ENCODE measurements at places on chromosomes 13 and 19.

- no peak for DNase-seq
Measured at GRCh38 chr13:112965573-112966115, 3.4 kb upstream of the MCF2L start.

GRCh38 chr13:102591988-102592781 lies 4.6 kb upstream of the TPP2 start:
- peak; percentile 73 for DNase-seq

DNA sequence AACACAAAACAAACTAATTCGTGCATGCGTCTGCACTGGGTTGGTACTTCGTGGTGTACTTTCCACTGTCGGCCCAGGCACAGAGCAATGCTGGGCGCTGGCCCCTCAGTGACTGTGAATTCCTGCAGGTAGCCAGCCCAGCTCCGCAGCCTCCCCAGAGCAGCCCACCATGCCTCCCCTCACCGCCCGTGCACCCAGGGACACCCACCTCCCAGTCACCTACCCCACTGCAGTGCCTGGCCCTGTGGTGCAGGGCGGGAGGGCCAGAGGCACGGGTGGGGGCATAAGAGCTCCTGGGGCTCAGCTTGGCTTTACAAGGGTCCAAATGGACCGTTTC lies 93.1 kb upstream of the ZNF507 start:
- DNase-seq: no peak

GRCh38 chr13:59951011-59951410 lies 212.7 kb downstream of the DIAPH3 start:
- no peak for DNase-seq

DNA sequence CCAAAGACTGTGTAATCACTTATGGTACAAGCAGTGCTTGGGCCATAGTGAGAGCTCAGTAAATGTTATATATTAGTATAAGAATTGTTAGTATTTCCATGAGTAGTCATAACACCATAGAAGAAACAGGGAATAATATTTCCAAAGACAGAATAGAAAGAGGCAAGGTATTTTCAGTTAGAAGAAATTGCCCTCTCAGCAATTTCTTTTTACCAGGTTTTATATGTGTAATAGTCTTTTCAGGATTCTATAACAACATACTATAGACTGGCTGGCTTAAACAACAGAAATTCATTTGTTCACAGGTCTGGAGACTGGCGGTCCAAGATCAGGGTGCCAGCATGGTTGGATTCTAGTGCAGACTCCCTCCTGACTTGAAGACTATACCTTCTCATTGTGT lies 485.7 kb downstream of the FOXO1 start:
- DNase-seq: no peak

GRCh38 chr13:80633251-80633650 lies 292.3 kb upstream of the SPRY2 start:
- DNase-seq: no peak

DNA sequence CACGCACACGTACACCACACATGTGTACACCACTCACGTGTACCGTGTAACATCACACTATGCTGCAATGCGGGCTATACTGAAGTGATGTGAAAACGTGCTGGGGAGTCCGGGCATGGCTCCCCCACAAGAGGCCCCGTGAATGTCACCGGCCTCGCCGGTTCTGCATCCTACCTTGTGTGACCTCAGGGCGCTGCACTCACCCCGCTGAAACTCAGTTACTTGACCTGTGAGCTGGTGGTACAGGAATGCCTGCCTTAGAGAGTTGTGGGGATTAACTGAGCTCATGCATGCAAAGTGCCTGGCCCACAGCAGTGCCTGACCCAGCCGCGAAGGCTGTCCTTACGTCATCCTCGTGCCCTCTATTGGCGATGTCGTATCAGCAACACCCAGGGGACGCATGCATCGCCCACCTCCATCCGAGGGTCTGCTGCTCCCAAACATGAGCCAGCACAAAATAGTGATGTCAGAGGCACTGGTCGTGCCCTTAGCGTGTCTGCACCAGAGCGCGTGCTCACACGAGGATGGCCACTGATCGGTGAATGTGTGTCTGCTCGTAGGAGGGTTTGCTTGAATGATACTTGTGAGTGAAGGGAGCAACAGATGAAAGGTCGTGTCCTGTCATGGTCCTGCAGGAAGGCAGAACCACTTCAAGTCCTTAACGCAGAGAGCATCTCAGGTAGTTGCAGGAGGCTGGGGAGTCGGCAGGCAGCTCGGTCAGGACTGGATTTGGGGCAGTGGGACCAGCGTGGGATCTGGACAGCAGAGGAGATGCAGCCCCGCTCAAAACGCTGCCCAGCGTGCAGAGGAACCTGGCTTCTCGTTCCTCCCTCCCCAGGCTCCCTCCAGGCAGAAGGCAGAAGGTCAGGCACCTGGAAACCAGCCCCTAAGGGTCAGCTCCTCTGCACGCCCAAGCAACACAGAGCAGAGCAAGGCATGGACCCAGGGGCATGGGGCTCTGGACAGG lies 126.2 kb upstream of the SPACA7 start:
- DNase-seq: no peak

DNA sequence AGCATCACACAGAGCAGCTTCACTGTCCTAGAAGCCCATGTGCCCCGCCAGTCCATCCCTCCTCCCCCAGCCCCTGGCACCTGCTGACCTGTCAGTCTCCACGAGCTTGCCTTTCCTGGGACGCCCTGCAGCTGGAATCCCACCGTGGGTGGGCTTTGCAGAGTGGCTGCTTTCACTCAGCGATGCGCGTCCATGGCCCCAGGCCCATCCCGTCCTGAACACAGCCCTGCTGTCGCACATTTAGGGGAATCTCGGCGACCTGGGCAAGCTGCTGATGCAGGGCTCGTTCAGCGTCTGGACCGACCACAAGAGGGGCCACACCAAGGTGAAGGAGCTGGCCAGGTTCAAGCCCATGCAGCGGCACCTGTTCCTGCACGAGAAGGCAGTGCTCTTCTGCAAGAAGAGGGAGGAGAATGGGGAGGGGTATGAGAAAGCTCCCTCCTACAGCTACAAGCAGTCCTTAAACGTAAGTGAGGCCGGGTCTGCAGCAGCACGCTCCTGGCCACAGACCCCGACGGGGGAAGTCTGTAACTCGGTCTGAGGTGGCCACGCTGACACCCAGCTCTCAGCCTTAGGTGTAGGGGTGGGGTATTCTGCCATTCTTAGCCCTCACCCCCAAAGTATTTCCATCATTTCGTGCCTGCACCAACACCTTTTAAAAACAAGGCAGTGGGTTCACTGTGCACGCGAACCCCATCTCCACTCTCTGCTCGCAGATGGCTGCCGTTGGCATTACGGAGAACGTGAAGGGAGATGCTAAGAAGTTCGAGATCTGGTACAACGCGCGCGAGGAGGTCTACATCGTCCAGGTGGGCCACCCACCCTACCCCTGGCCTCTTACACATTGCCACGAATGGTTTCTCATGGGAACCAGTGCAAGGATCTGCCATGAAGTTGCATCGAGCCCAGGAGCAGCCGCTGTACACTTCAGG lies 18.3 kb upstream of the F7 start:
- no peak for DNase-seq

DNA sequence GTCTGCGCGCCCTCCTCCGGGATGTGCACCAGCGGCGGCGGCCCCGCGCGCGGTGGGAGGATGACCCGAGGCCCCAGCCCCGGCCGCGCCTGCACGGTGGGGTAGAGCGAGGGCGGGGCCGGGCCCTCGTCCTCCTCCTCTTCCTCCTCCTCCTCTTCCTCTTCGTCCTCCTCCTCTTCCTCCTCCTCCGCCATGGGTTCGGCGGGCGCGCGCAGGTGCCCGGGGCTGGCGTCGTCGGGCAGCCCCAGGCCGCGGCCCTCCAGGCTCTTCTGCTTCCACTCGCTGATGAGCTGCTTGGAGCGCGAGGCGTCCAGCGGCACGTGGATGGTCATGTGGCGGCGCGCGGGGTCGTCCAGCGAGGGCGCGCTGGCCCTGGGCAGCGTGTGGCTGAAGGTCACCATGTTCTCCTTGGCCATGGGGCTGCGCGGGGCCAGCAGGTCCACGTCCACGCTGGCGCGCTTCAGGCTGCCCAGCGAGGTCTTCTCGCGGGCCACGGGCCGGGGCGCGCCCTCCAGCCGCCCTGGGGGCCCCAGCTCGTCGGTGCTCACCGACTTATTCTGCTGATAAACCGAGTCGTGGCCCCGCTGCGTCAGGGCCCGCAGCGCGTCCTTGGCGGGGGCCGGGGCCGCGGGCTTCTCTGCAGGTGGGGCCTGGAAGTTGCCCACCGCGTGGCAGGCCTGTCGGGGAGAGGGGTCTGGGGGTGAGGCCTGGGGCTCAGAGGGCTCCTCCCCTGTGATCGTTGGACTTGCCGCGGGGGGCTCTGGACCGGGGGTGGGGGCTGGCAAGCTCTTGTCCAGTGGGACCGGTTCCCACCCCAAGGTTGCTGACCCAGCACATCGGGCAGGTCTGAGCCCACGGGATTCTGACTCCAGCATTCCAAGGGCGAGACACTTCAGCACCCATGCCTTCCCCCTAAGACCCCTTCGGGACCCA lies 8.3 kb downstream of the PLPPR3 start:
- DNase-seq: no peak

- DNase-seq: no peak
Measured at GRCh38 chr19:44776402-44777096, 1.1 kb upstream of the CBLC start.

Measured in GDM1 (cell line).